ENCODE measurements at places on chromosomes 7 and 10.
A peak's percentile ranks its signal among the peaks of the same experiment; 100 is the strongest.

DNA sequence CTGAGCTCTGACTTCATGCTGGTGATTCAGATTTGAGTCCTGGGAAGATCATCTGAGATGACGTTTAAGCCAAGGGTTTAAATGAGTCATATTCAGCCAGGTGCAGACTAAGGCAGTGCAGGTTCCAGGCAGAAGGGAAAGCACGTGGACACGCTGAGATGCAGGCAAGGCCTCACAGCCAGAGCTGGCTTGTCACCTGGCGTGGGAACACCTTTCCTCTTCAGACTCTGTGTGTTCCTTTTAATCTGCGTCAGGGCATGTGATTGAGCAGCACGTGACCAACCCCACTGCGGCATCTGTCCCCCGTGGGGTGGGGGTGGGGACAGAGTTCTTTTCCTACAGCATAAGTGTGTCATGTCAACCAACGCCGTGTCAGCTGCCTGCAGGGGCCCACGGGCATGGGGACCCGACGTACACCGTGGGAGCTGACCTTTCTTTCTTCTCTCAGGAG is 10.7 kb upstream of the IDI2 start:
- DNase-seq = peak; percentile 7

DNA sequence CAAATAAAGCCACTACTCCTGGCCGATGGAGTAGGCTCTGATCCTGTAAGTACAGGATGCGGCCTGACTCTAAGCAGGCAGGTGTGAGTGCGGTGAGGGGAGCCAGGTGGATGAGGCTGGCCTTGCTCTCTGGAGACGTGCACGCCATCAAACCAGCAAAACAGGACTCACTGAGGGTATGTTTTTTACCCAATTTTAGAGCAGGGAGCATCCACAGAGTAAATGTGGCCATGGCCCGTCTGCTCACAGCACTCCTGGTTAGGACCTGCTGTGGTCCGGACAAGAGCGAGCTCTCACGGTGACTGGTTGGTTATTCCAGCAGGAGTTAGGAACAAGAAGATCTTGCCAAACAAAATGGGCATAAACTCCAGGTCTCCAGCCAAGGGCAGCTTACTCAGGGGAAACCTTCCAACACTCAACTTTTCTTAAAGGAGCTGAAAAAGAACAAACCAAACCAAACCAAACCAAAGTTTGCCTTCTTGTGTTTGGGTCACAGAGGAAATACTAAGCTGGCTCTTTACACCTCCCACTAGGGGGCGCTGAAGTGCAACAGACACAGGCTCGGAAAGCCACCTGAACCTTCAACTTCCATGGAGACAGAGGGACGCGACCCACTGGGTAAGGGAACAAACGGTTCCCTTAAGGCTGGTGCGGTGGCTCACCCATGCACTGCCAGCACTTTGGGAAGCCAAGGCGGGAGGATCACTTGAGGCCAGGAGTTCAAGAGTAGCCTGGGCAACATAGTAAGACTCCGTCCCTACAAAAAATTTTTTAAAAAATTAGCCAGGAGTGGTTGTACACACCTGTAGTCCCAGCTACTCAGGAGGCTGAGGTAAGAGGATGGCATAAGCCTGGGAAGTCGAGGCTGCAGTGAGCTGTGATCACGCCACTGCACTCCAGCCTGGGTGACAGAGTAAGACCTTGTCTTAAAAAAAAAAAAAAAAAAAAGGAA is 122.4 kb downstream of the CLEC2L start:
- DNase-seq = peak; percentile 74

GRCh38 chr10:47452495-47453140 is 31.3 kb downstream of the ANXA8 start:
- DNase-seq = no peak

DNA sequence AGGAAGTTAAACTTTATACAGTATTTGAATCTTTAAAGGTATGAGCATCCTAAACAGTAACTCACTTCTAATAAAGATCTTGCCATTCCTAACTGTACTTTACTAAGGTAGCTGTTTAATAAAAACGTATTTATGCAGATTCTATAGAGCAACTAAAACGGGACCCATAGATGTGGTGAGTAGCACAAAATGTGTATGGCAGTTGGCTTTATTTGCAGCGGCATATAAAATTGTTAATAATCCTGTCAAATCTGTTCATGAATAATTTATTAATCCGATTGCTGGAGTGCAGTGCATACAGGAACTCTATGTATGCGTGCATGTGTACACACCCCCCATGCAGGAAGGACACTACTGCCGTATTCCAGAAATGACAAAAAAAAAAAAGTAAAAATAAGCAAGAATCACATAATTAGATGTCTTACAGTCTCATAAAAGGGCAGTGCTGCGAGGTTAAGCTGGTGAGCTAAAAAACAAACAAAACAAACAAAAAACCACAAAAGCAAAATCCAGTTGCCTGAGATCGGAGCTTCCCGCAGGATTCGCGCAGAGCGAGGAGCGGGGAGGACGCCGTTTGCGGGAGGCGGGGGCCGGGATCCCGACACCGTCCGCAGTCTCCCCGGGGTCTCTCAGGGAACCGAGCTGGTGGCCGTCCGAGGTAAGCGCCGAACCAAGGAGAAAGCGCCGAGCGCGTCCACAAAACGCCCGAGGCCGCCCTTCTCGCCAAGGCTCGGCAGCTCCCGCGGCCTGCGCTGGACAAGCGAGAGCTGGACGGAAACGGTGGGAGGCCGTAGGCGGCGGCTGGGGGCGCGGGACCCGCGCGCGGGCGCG is 518 bp upstream of the COMMD3 start:
- DNase-seq = no peak

DNA sequence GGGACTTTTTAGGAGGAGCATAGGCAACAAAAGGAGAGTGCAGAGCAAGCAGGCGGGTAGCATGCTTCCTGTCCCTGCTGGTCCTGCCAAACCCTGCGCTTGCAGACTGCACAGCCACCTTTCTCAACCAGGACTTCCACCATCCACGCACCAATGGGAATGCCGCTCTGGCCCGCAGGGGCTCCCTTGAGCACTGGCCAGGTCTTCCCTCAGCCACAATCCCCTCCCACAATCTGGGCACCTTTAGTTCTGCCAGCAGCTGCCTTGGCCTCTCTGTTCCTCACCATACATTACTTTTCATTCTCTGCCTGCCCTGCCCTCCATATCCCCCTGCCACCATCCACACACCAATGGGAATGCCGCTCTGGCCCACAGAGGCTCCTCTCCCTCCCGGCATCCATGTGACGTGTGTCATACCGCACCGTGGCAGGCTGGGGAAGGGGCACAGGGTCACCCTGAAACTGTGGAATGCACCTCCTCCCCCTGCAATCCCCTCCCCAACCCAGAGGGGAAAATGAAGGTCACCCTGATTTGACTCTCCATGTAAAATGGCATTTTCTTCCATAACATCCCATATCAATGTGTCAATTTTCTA is 97.3 kb upstream of the MACROH2A2 start:
- DNase-seq = no peak

GRCh38 chr7:51374936-51375335 is 58.3 kb upstream of the COBL start:
- no peak for DNase-seq

DNA sequence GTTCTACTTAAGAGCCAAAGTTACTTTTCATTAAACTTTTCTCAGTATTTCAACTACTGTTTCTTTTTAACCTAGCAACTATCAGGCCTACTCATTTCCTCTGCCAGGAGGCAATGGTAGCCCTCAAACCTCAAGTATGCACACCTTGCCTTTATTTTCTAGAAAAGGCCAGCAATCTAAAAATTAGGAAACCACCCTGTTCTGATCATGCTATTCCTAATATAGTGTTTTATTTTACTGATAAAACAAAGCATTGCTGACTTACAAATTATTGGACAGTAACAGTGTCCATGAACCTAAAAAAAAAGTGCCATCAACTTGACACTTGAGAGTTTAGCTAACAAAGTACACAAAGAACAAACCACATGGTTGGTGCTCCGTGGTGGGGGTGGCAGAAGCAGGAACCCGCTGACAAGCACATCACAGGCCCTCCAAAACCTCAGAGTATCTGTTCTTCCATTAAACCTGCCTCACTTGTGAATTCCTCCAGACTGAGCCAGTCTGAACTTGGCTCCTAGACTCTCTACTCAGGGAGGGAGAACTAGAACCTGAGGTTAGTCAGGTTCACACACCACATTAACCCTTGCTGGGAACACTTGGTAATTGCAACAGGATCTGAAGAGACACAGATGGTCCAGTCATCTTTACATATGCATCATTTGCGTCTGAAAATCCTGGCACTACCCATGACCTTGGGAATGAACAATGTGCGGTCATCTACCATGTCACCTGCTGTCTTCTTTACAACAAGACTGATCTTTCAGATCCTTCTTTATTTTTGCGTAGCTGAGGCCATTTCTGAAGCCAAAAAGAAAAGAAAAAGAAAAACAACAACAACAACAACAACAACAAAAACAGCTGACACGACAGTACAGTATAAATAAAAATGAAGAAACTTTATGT is 31.9 kb downstream of the PIP4K2A start:
- peak; percentile 48 for DNase-seq

GRCh38 chr10:35421553-35422178 is 85.4 kb downstream of the CCNY start:
- DNase-seq = no peak

GRCh38 chr10:2851566-2851965 is 215.8 kb upstream of the PFKP start:
- no peak for DNase-seq

- no peak for DNase-seq
Measured at GRCh38 chr7:37901890-37902524, 14.6 kb downstream of the SFRP4 start.

- no peak for DNase-seq
Measured at GRCh38 chr10:80708185-80708584, 170.5 kb downstream of the SH2D4B start.
